Retina (tissue), 1 donor: ENCODE measurements at places on chromosomes 3 and 15.

DNA sequence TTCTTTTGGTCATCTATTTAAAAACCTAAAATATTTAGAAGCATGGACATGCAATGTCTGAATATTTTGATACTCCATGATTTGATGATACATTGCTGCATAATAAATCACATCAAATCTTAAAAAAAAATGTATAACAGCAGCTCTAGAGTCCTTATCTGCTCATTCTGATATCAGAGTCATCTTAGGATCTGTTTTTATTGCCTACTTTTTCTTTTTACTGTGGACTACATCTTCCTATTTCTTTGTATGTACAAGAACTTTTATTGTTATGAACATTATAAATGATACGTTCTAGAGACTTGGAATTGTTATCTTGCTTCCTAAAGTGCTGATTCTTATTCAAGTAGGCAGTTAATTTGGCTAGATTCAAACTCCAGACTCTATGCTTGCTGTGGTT is 72.7 kb downstream of the IQCH start:
- DNase-seq = no peak

- no peak for DNase-seq
Observed at GRCh38 chr3:47000198-47000815, 20.8 kb downstream of the NBEAL2 start.

DNA sequence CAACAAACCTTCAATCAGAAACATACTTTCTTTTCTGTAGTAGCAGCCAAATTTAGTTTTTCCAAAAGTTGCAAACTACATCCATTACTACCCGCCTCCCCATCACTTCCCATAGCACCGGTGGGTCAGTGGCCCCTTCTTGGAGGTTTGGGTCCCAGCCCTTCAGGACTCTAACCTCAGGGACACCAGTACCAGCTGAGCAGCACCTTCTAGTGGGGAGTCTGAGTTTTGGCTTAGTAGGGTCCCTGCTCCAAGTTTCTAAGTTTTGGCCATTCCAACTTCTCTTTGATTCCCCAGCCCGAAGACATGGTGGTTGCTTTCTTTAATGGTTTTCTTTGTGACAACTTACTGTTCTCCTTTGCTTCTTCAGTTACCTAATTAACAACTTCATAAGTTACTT is 160.6 kb downstream of the ECT2 start:
- no peak for DNase-seq

- DNase-seq = no peak
Observed at GRCh38 chr3:122481390-122481789, 33.3 kb downstream of the KPNA1 start.

- DNase-seq = no peak
Observed at GRCh38 chr3:152266221-152266995, 2.3 kb upstream of the MBNL1 start.

- DNase-seq = peak; percentile 92
Observed at GRCh38 chr3:13073326-13074005, at the start of gene IQSEC1. Gene IQSEC1 (minus strand): TSS chr3:13073429. CDS start chr3:13073014, 415 bp downstream.

DNA sequence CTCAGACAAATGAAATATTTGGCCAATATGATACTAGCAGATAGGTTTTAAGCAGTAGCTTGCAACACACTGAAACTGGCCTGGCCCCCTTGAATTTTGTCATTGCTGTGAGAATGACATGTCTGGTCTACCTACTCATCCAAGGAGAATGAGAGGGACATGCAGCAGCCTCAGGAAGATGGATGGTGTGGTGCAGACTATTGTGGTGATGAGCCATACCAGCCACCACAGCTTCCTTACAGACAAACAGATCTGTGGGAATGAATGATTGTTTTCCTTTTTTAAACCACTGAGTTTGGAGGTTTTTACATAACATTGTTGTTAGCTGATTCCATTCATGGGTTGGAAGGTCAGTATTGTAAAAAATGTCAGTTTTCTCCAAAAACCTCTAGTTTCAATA is 133.7 kb upstream of the POU1F1 start:
- no peak for DNase-seq

DNA sequence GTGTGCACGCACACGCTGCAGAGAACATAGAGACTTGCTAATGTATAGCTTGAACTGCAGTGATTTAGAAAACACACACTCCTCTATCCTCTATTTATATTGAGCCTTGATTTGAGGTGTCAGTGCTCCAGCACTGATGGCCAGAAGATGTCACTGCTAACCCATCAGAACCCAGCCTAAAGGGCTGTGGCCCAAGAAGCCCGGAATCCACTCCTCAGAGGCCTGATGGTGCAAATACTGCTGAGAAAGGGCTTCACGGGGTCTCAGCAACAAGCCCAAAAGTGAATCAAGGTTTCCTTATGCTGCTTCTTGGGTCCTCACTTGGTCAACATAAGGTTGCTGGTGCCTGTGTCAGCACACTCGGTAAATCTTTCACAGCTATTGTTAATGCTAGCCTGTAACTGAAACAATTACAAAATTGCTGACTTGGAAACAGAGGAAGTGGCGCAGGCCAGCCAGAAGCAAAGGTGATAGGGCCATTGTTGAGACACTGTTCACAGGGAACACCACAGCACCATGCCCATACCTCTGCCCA is 60.3 kb downstream of the HEG1 start:
- DNase-seq = peak; percentile 77

- DNase-seq = no peak
Observed at GRCh38 chr15:25053000-25053815, 98.4 kb downstream of the SNRPN start.

DNA sequence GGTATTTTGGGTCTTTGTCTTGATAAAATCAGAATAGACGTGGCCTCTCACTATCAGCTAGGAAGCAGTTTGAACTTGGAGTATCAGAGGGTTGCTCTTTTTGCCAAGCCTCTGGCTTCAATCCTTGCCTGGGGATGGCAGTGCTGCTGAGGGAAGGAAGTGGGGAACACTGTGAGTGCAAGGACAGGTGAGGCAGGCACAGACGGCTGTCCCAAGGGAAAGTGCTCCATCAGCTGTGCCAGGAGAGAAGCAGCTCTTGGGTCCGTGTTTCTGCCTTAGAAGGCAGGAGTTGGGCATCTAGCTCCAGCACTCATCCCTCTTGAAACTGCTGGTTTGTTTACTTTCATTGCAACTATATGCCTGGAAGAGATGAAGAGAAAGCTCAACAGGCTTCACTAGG is 33.2 kb downstream of the PML start:
- DNase-seq = no peak

GRCh38 chr15:44435893-44436667 is 8.7 kb downstream of the CTDSPL2 start:
- DNase-seq = no peak

DNA sequence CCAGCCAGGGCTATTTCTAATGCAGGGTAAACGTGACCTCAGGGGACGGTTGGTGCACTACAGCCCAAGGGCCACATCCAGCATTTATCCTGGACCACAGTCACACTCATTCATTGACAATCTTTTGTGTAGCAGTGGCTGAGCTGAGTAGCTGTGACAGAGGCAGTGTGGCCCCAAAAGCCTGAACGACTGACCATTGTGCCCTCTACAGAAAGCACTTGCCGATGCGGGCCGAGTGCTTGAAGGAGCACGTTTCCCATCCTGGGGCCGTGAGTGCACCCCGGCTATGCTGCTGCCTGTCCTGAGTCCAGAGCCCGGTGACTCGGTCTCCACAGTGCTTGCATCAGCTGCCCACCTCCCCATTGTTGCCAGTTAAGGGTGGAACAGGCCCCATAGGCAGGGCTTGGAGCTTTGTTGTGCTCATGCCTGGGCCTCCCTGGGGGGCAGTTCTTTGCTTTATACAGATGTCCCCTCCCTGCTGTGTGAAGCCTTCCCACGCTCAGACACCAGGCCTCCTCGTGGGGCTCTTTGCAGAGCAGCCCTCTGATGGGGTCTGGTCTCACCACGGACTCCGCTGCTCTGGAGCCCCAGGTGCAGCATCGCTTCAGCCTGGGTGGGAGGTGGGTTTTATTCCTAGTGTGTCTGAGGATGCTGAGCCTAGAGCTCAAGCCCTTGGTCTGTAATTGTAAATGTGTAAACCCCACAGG is 13.0 kb upstream of the SNRPA1 start:
- no peak for DNase-seq

DNA sequence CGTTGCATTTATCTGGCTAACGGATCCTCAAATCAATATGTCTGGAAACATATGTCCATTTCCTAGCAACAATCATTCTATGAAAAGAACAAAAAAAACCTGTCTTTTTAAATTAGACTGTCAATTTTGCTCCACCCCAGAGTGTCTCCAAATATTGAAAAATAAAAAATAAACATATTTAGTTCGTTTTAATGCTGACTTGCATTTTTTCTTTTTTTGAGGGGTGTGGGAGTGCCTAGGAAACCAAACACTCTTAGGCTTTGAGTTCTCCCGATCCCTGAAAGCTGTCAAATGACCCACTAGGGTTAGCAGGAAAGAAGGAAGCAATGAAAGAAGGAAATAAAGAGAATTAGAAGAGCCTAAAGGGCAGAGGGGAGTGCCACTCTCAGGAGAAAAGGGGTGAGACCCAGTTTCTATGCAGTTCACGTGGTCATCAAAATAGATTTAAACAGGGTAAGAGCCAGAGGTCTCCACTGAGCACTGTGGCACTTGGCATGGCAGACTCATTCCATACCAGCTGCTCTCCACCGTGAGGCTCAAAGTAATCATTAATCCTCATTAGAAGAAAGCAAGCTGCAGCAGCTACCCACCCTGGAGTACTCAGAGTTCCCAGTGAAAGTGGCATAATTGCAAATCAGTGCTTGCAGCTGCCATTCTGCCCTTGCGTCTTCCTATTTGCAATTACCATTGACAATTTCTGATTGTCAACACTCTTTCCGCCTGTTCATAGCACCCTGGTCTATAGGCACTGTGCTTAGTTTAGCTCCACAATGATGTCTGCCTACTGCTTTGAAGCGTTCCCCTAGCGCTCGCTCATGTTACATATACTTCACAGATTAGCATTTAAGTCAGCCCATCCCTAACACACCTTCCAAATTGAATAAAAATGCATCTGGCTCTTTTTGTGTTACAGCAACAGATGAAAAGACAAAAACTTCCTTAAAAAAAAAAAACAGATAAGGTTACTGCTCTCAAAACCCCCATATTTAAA is 32.3 kb downstream of the PDZRN3 start:
- peak; percentile 26 for DNase-seq

GRCh38 chr3:156093964-156094363 is 26.4 kb upstream of the KCNAB1 start:
- DNase-seq = peak; percentile 12

GRCh38 chr15:40162552-40162951 is 1.7 kb downstream of the BUB1B start:
- DNase-seq = no peak

DNA sequence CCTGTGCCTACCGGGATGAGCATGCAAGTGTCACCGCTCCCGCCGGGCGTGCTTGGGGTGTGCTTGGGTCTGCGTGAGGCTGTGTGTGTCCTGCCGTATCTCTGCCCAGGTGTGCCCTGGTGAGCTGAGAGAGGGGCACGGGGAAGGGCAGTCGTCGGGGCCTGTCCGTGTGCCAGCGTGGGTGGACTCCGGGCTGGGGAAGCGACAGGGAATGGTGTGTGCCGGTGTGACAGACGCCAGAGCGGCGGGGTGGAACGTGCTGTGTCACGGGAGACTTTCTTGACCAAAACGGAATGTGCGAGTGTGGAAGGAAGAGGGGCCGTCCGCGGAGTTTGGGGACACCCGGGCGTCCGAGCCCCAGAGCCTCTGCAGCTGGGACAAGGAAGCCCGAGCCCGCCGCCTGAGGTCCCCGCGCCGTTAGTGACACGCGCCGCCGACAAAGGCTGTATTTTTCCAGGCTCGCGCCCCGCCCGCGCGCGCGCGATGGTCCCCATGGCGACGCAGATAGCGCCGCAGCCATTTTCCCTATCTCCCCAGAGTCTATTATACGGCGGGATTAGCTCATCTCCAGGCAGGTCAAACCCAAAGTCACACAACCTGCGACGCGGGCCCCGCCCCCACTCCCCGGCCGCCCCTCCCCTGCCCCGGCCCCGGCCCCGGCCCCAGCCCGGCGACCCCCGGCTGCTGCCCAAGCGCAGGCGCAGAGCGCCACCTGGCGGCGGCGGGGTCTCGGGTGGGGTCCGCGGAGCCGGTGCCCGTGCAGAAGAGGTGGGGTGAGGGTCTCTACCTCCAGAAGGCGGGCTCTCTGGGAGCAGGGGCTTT is 4.5 kb upstream of the GATA2 start:
- DNase-seq = peak; percentile 89

DNA sequence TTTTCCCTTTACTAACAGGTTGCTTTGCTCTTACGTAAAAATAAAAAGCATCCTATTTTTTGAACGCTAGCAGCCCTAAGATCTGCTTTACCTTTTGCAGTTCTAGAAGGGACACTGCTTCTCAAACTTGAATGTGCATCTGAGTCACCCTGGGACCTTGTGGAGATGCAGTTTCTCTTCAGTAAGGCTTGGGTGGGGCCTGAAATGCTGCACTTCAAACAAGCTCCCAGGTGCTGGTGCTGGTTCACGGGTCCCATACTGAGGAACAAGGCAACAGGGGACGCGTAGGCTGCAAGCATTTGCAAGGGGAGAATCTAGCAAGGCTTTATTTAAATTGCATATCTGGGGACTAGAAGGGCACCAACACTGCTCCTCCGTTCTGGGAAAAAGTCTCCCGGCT is 30.0 kb downstream of the MB21D2 start:
- DNase-seq = no peak

GRCh38 chr3:40780291-40780924 is 255.6 kb downstream of the ZNF621 start:
- DNase-seq = peak; percentile 56

GRCh38 chr15:62118520-62119226 is 46.4 kb downstream of the C2CD4B start:
- no peak for DNase-seq

DNA sequence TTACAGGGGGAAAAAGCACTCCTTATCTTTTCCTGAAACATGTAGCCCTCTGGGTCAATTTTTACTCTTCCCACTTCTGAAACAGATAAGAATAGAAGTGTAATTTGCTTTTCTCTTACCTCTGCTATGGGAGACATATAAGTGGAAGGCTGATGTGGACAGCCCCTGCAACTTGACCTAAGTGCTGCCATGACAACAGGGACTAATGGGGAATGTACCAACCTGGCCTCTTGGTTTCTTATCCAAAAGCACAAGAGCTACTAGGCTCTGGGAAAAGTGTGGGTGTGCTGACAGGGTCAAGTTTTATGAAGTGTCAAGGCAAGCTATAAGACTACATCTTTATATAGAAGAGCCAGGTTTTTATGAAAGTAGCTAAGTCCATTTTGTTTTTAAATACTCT is 1246.5 kb downstream of the OTOL1 start:
- DNase-seq = no peak

DNA sequence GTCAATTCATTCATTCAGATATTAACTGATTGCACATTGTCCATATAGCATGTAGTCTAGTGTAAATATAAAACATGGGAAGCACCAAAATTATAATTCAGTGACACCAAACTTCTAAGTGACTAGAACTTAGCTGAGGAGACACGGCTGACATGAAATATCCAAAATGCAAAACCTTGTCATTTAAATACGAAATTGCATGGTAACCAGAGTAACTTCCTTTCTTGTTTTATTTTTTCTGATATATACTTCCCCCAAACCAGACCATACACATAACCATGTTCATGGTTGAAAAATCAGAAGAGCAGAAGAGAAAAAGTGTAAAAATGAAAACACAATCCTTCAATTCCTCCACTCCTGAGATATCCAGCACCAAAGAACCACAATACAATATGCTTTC is 38.0 kb downstream of the CBLB start:
- DNase-seq = no peak

GRCh38 chr3:114519415-114519814 is 225.6 kb downstream of the TIGIT start:
- peak; percentile 21 for DNase-seq

- DNase-seq = no peak
Observed at GRCh38 chr15:22903961-22904534, 65.6 kb downstream of the NIPA2 start.
